GOT3 (cell line): ENCODE measurements at places on chromosomes 12 and 14.
A peak's percentile ranks its signal among the peaks of the same experiment; 100 is the strongest.

DNA sequence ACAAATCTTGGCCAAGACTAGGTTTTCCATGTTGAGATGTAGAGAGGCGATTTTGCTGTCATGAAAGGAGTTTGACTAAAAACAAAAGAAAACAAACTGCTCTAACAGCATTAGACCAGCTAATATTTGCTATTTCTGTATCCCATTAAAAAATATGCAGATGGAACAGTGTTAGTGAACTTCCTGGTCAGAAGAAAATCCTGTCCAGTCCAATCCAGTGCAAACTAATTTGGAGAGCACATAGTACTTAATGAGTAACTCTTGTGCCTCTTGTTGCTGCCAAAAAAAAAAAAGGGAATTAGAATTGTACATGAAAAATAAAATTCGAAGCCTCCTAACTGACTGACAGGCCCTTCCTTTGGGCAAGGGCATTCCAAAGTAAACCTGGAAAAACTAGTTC, 298.8 kb downstream of the ETNK1 start:
- no peak for DNase-seq

GRCh38 chr14:93091666-93092065, 24.1 kb downstream of the ITPK1 start:
- DNase-seq: no peak

GRCh38 chr14:103593577-103593976, 30.8 kb downstream of the COA8 start:
- no peak for DNase-seq

DNA sequence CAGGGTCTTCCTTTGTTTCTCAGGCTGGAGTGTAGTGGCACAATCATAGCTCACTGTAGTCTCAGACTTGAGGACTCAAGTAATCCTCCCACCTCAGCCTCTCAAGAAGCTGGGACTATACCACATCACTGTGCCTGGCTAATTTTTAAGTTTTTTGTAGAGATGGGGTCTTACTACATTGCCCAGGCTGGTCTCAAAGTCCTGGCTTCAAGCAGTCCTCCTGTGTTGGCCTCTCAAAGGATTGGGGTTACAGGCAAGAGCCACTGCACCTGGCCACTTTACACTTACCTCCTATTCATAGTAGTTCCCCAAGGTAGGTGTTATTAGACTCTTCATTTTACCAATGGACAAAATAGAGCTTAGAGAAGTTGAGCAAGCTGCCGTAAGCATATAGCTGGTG, 29.2 kb downstream of the STYX start:
- DNase-seq: no peak

DNA sequence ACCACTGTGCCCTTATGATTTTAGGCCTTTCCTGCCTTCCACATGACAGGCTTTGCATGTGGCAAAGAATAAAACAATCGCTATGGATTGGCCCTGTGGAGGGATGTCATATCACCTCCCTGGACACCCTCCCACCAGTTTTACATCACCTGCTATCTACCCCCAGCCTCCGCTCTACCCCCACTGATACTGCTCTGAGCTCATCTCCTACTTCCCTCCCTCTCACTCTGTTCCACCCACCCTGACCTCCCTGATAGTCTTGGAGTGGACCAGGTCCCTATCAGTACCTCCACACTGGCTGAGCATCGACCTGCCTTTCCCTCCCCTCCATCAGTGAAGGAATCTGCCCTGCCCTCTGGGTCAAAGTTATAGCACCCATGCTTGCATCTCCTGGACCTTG, 91.8 kb upstream of the FOXN3 start:
- DNase-seq: no peak

GRCh38 chr12:75870878-75871277, 160.7 kb downstream of the PHLDA1 start:
- DNase-seq: no peak

- no peak for DNase-seq
These were observed 59.6 kb upstream of the LRTM2 start for GRCh38 chr12:1760566-1761382.

GRCh38 chr14:61695695-61696527, 598 bp downstream of the HIF1A start:
- DNase-seq: peak; percentile 55

DNA sequence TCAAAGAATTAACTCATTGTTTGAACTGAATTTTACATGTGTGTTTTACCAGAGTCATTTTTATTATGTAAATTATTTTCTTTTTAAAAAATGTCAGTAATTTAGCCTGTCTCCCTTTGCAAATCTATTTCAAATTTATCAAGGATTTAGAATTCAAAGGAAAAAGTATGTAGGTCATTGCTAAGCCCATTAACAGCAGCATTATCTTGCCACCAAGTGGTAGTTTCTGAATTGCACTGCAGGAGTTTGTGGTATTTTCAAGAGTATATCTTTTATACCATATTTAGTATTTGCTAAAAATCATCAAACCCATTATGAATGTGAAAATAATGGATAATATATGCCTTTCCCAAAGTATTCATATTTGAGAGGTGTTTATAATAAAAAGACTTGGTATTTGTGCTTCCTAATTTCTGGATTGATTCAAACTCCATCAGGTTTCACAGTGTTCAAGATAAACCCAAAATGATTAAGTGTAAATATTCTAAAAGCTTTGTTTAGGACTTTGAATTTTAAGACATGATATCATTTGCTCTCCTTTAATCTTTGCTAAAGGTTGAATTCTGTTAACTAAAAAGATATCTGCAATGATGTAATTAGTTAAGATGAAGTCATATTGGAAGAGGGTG, 711.4 kb downstream of the FSCB start:
- DNase-seq: no peak

- DNase-seq: no peak
These were observed 29.3 kb downstream of the DUSP16 start for GRCh38 chr12:12533238-12533829.

DNA sequence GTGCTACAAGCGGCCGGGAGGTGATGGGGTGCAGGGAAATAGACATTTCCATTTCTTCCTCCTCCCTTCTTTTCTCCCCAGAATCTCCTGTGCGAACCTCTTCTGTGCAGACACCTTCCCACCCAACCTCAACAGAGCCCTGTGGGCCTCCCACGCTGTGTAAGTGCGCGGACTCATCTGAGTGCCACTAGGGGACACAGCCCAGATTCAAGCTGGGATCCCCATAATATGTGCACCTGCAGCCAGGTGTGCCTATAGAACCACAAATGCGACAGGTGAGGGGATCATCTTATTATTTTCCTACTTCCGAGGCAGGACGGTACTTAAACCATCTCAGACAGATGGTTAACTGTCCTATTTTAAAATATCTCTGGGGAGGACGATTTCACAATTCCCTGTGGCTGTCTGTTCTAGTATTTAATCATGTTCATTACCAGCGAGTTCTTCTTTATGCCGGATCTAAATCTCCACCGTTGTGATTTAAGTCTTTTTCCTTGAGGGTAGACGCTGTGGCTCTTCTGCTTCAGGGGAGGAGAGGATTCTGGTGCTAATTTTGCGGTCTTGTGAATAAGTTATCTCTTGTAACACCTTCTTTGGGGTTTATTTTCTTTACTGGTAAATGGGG, 17.2 kb upstream of the CACNA1C start:
- DNase-seq: no peak

DNA sequence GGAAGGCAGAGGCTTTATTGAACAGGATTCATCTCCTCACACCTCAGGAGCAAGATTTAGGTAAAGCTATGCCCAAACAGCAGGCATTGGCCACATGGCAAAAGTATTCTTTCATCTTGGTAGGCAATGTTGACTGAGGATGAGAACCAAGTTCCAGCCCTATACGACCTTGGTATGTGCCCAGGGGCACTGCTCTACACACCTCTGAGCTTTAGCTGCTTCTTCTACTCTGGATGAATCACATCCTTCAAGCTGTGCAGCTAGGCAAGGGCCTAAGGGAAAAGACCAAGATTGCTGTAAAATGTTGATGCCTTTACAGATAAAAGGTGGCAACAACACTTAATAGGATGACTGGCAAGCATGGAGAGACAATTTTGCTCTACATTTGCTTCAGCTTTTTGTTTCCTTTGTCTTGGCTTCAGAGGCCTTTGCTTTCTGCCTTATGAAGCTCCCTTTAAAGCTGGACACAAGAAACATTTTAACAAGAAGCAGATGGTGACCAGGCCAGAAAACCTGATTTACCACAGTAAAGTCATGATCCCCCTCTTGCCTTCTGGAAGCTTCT, 183.3 kb upstream of the KITLG start:
- no peak for DNase-seq

DNA sequence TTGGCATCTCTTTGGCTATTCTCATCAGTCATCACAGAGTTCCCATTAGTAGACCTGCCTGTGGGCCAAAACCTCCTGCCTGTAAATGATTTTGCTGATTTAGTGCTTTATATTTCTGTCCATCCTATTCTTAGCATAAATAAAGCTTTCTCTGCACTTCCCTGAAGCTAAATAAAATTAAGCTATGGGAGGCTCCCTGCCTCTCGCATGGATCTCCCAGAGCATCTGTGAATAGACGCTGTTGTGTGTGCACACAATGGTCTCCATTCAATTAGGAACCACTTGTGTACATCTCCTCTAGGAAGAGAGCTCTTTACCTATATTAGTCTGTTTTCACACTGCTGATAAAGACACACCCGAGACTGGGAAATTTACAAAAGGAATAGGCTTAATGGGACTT, 80.4 kb downstream of the PPFIBP1 start:
- no peak for DNase-seq

- DNase-seq: no peak
These were observed 16.7 kb downstream of the PRH1 start for GRCh38 chr12:10867381-10867780.

GRCh38 chr14:76245097-76245496, 93.4 kb downstream of the GPATCH2L start:
- no peak for DNase-seq

DNA sequence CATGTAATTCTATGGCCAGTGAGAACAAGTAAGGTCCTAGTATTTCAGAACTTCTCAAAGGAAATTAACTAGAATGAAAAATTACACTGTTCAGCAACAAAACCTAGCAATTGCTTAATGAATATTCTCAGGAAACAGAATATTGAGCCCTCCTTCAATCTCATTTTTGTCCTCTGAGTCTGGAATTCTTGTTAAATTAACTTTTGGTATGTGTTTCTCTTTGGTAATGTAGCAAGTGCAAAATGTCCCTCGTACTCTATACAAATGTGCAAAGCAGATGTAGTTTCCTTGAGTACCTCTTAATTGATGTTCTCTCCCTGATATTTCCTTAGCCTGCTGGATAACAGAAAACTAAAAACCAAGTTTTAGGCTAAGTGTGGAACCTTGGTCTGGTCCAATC, 190.8 kb upstream of the CNOT2 start:
- no peak for DNase-seq

DNA sequence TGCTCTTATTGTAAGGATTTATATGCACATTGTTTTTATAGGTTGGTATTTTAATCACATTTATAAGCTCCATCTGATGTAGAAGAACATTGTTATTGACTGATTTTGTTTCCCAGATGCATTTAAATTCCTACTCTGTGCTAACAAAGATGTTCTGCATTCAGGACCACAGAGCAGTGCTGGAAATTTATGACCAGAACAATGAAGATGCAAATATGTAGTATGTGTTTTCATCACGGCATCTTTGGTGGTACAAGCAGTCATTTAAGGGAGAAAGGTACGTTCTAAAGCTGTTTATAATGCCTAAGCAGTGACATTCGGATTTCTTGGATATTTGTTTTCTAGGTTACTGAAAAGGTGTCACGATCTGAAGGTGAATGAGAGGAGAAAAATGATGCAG, 66.5 kb downstream of the TRIM9 start:
- DNase-seq: no peak
